ENCODE measurements at places on chromosomes 3 and 15.

- peak; percentile 48 for DNase-seq
- H3K36me3 ChIP-seq, result no peaks in the 10 kb centered on the region
- no peak overlapping the region for H3K4me3 ChIP-seq
Observed at GRCh38 chr15:23857028-23857641, 170.0 kb upstream of the NDN start.

DNA sequence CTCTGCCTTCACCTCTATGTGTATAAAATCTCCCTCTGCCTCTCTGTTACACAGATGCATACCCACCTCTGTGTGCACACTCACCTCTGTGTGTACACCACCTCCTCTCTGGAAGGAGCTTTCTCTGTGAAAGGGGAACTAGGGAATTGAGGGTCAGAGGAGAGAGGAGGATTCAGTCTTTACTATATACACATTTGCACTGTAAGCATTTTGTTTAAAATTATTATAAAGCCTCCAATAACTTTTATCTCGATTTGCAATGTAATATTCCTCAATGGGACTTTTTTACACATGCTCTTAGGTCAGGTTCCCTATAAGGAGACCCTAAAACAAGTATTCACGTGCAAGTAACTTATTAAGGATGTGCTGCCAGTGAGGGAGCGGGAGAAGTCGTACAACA, 82.5 kb downstream of the OXNAD1 start:
- H3K36me3 ChIP-seq, result peaks cover 56% of the 10 kb centered on the region
- H3K27ac ChIP-seq, result no peak overlapping the region
- DNase-seq, result no peak
- no peaks in the 10 kb centered on the region for H3K27me3 ChIP-seq
- no peak overlapping the region for H3K4me3 ChIP-seq
- H3K4me1 ChIP-seq, result peaks cover 2% of the 10 kb centered on the region

GRCh38 chr15:57253500-57253899, 122.8 kb upstream of the CGNL1 start:
- no peaks in the 10 kb centered on the region for H3K4me1 ChIP-seq
- H3K36me3 ChIP-seq, result peaks cover 21% of the 10 kb centered on the region

- H3K4me1 ChIP-seq, result peaks cover 44% of the 10 kb centered on the region
- H3K4me3 ChIP-seq, result no peak overlapping the region
- peak; percentile 64 for DNase-seq
- no peak overlapping the region for H3K27ac ChIP-seq
- no peaks in the 10 kb centered on the region for H3K27me3 ChIP-seq
Observed at GRCh38 chr3:143171141-143171980, 51.8 kb downstream of the CHST2 start.

GRCh38 chr15:92797168-92798052, 102.7 kb upstream of the CHD2 start:
- peak; percentile 80 for DNase-seq
- no peak overlapping the region for H3K27ac ChIP-seq
- peaks cover 11% of the 10 kb centered on the region for H3K4me1 ChIP-seq
- H3K36me3 ChIP-seq, result no peaks in the 10 kb centered on the region

DNA sequence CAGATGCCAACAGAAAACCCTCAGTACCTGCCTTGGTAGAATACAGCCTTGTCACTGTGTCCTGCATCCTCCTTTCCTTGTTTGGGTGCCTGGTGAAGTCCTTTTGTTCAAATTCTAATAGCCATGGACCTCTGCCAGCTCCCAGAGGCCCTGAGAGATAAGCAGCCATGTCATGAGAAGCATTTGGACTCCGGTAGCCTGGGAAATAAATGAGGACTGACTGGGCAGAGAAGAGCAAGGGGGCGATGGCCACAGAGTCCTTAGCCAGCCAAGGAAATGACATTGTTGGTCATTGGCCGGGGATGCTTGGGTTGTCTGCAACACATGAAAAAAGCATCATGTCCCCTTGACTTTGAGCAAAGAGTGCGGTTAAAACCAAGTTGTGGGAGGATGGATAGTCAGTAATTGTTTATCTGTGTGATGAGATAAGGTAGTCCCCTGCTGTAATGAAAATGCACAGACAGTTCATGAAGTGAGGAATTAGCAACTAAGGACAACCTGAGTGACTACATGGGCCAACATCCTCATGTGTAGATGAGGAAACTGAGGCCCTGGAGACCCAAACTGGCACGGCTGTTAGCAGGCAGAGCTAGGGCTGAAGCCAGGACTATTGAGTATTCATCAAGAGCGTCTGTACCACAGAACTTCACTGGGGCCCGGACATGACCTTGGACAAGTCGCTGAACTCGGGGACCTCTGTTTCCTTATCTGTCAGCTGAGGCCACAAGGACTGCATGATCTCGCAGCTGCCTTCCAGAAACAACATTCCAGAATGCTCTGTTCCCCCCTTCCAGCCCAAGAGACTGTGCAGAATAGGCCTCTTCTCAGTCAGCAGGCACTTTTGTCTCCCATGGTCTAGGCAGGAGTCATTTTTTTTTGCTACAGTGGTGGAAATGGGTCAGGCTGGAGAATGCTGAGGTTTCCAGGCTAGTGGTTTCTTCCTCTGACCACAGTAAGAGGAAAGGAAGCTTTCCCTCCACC, 90.5 kb upstream of the CTDSPL start:
- DNase-seq, result no peak
- H3K36me3 ChIP-seq, result peaks cover 2% of the 10 kb centered on the region
- H3K4me1 ChIP-seq, result no peaks in the 10 kb centered on the region
- no peaks in the 10 kb centered on the region for H3K27me3 ChIP-seq
- H3K4me3 ChIP-seq, result no peak overlapping the region
- no peak overlapping the region for H3K27ac ChIP-seq

- H3K27me3 ChIP-seq, result no peaks in the 10 kb centered on the region
- peaks cover 2% of the 10 kb centered on the region for H3K36me3 ChIP-seq
- H3K4me3 ChIP-seq, result no peak overlapping the region
- no peak overlapping the region for H3K27ac ChIP-seq
- no peak for DNase-seq
Observed at GRCh38 chr15:90599644-90600043, 69.9 kb downstream of the CRTC3 start.

DNA sequence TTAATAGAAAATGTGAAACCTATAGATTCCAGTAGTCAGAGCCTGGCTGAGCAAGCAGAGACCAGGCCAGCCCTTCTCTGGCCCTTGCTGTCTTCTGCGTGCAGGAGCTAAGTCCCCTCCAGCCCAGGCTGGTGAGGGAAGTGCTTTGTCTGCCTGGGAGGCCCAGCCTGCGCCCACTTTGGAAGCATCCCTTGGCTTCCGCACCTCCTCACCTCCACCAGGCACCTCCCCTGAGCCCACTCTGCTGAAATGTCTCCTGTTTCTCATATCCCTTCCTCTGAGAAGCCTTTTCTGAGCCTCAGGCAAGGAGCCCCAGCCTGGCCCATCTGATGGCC, 45.3 kb downstream of the ALDH1L1 start:
- no peak for DNase-seq
- H3K27ac ChIP-seq, result no peak overlapping the region
- no peak overlapping the region for H3K4me3 ChIP-seq
- H3K36me3 ChIP-seq, result no peaks in the 10 kb centered on the region

GRCh38 chr3:194682694-194683310, 2.9 kb upstream of the FAM43A start:
- H3K27me3 ChIP-seq, result no peaks in the 10 kb centered on the region
- no peaks in the 10 kb centered on the region for H3K36me3 ChIP-seq
- H3K27ac ChIP-seq, result no peak overlapping the region
- peak; percentile 93 for DNase-seq

DNA sequence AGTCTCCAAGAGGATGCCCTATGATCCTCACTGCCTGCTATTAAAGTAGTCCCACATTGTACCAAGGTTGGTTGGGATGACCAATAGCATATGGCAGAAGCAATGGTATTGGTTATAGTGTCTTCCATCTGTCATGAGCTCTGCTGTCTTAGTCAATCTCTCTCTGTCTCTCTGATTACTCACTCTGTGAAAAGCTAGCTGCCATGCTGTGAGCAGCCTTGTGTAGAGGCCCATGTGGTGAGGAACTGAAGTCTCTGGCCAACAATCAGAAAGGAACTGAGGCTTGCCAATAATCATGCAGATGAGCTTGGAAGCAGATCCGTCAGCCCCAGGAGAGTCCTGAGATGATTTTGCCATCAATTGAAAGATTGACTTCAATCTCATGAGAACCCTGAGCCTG, 60.3 kb upstream of the CFAP161 start:
- no peaks in the 10 kb centered on the region for H3K27me3 ChIP-seq
- no peak overlapping the region for H3K27ac ChIP-seq
- no peak for DNase-seq
- no peak overlapping the region for H3K4me3 ChIP-seq
- H3K4me1 ChIP-seq, result no peaks in the 10 kb centered on the region

DNA sequence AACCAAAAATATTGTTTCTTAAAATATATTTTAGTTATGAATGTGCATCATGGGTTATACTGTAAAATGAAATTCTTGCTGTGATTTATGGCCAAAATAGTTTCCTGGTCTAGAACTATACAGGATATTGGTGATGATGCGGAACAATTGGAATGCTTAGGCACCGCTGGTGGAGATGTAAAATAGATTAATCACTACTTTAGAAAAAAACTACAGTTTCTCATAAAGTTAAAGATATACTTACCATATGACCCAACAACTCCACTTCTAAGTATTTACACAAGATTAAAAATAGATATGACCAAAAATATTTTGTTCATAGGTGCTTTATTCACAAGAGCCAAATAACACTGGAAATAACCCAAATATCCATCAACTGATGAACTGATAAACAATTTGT, 126.7 kb downstream of the TUSC7 start:
- no peak overlapping the region for H3K4me3 ChIP-seq
- H3K36me3 ChIP-seq, result no peaks in the 10 kb centered on the region
- DNase-seq, result no peak
- H3K4me1 ChIP-seq, result no peaks in the 10 kb centered on the region
- peaks cover 2% of the 10 kb centered on the region for H3K27me3 ChIP-seq
- no peak overlapping the region for H3K27ac ChIP-seq

DNA sequence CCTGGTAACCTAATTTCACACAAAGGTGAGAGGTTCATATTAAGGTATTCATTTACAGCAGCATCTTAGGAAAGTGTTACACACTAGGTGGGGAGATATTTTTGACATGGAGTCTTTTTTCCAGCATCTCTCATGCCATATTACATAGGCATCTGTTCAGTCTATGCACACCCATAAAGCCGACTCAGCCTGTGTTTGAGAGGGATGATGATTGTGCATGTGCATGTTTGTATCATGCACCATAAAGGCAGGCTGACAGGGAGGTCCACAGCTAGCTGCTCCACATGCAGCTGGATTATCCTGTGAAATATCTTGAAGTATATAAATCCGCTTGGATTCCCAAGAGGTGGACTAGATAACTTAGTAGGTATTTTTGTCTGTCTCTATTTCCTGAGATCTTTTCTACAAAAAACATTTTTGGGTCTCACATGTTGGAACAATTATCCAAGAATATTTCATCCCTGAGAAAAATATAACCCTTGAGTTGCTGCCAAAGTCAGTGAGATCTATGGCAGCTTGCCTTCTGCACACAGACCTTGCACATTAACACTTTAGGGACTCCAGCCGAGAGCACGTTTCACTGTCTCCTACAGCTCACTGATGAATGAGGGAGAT, 288.4 kb upstream of the DPH6 start:
- H3K36me3 ChIP-seq, result no peaks in the 10 kb centered on the region
- no peaks in the 10 kb centered on the region for H3K4me1 ChIP-seq
- DNase-seq, result no peak
- no peaks in the 10 kb centered on the region for H3K27me3 ChIP-seq

DNA sequence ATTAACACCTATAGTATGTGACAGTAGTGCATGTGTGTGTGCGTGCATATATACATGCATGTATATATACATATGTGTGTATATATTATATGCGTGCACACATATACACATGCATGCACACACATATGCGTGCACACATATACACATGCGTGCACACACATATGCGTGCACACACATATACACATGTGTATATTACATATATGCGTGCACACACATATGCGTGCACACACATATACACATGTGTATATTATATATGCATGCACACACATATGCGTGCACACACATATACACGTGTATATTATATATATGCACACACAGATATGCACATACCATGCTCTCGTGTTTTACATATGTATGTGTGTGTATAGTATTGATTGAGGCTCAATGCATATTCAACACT, 42.0 kb upstream of the MAP3K13 start:
- H3K27ac ChIP-seq, result no peak overlapping the region
- no peak for DNase-seq
- H3K4me1 ChIP-seq, result peaks cover 11% of the 10 kb centered on the region
- H3K36me3 ChIP-seq, result no peaks in the 10 kb centered on the region
- no peak overlapping the region for H3K4me3 ChIP-seq

GRCh38 chr3:101219842-101220560, 100.4 kb downstream of the IMPG2 start:
- no peak for DNase-seq
- H3K4me3 ChIP-seq, result no peak overlapping the region
- H3K4me1 ChIP-seq, result peaks cover 2% of the 10 kb centered on the region
- H3K27me3 ChIP-seq, result no peaks in the 10 kb centered on the region
- no peak overlapping the region for H3K27ac ChIP-seq

GRCh38 chr3:170840291-170840859, 29.6 kb downstream of the RPL22L1 start:
- H3K27me3 ChIP-seq, result no peaks in the 10 kb centered on the region
- no peak overlapping the region for H3K27ac ChIP-seq
- no peak overlapping the region for H3K4me3 ChIP-seq
- no peaks in the 10 kb centered on the region for H3K4me1 ChIP-seq
- no peaks in the 10 kb centered on the region for H3K36me3 ChIP-seq
- no peak for DNase-seq

- H3K4me3 ChIP-seq, result no peak overlapping the region
- no peaks in the 10 kb centered on the region for H3K27me3 ChIP-seq
- no peaks in the 10 kb centered on the region for H3K4me1 ChIP-seq
- no peaks in the 10 kb centered on the region for H3K36me3 ChIP-seq
- DNase-seq, result no peak
- no peak overlapping the region for H3K27ac ChIP-seq
Observed at GRCh38 chr3:178665747-178666146, 129.5 kb downstream of the KCNMB2 start.

- peaks cover 19% of the 10 kb centered on the region for H3K4me1 ChIP-seq
- DNase-seq, result no peak
- H3K27me3 ChIP-seq, result no peaks in the 10 kb centered on the region
Observed at GRCh38 chr3:150759319-150759718, 3.6 kb downstream of the SIAH2 start.

DNA sequence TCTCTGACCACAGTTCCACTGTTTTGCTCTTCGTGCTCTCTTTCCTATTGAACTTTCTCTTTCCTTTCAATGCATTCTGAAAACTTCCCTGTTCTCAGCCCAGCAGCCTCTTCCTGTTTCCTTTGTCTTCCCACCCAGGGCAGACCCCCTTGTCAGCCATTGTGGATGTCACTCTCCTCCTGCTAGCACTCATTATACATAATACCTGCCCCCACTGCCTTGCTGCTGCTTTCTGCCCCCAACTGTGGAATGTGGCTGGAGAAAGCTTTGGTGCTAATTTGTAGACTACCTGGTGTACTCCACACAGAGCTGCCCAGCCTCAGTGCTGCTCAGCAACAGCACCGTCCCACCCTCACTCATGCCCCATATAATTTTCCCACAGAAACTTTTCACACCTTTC, 80.2 kb downstream of the CHCHD6 start:
- no peaks in the 10 kb centered on the region for H3K27me3 ChIP-seq
- no peak overlapping the region for H3K4me3 ChIP-seq
- H3K36me3 ChIP-seq, result no peaks in the 10 kb centered on the region
- peaks cover 3% of the 10 kb centered on the region for H3K4me1 ChIP-seq
